ENCODE measurements at places on chromosomes 11 and 22. TPM values are rescaled to one million over a fixed set of nuclear protein-coding genes. Genes with fewer than 3 reads are reported as not detected.

Gene OR52E2
- polyA plus RNA-seq: not detected

Gene KRTAP5-10
- not detected for polyA plus RNA-seq

Gene DAGLA
- 4.5 TPM for polyA plus RNA-seq

Gene SOX6
- polyA plus RNA-seq: 29.3 TPM

Gene NRIP3
- 0.60 TPM for polyA plus RNA-seq

Data from renal pelvis (tissue), 12 donors.